ENCODE measurements at places on chromosomes 11 and 22.

- DNase-seq = no peak
These were observed 73.8 kb upstream of the ARFGAP3 start for GRCh38 chr22:42930810-42931420.

GRCh38 chr11:122619757-122620156 lies 35.8 kb upstream of the UBASH3B start:
- DNase-seq = no peak

GRCh38 chr22:38566726-38567504 lies 3.1 kb downstream of the DMC1 start:
- no peak for DNase-seq

GRCh38 chr11:3123761-3124733 lies 41.1 kb downstream of the OSBPL5 start:
- peak; percentile 83 for DNase-seq

GRCh38 chr11:72209101-72209500 lies 7.5 kb upstream of the FOLR2 start:
- no peak for DNase-seq

GRCh38 chr11:65557280-65558001 lies 718 bp downstream of the LTBP3 start:
- DNase-seq = peak; percentile 23

- peak; percentile 58 for DNase-seq
These were observed 85.9 kb downstream of the ZNF280B start for GRCh38 chr22:22422629-22423112.

Data from endothelial cell of umbilical vein (primary cell).